ENCODE measurements at places on chromosomes 11 and 22. TPM values are rescaled to one million over a fixed set of nuclear protein-coding genes. Genes with fewer than 3 reads are reported as not detected.

Gene OR51F2
- total RNA-seq: not detected

Gene GAL3ST3
- total RNA-seq: 3.1 TPM

Gene OR8B4
- total RNA-seq: not detected

Gene PGAP2
- 22.7 TPM for total RNA-seq

Gene VSIG10L2
- not detected for total RNA-seq

Gene HIKESHI
- total RNA-seq: 37.4 TPM

Gene UNC93B1
- 5.3 TPM for total RNA-seq

Gene CCDC73
- not detected for total RNA-seq

Gene CD3E
- 0.48 TPM for total RNA-seq

Gene ISX
- total RNA-seq: not detected
